ENCODE measurements at places on chromosomes 2 and 18.

DNA sequence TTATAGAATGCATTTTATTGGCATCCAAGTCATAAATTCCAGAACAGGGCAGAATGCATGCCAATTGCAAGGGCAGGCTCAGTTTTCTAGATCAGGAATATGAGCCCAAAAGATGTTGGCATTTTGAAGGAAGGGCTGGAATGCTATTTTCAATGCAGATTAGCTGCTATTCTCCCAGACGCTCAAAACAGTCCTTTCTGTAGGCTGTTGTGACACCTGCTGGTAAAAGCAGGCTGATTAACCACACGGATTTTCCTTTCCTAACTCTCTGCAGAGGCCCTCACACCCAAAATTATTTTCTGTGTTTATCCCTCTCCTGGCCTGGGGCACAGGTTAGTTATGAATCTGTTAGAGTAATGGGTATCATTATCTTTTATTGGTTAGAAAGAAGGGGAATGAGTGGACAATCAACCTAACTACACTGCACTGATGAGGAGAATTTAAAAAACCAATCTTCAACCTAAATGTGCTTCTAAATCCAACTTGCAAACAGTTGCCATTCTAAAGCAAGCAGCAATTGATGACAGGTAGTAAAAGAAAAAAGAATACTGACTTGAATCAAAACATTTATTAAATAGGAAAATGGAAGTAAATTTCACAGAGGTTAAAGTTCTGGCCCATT is 94.0 kb downstream of the PLA2R1 start:
- DNase-seq, result peak; percentile 45

- DNase-seq, result no peak
These were observed 34.3 kb downstream of the FMNL2 start for GRCh38 chr2:152369176-152369860.

- DNase-seq, result no peak
These were observed 503.6 kb downstream of the ARHGAP15 start for GRCh38 chr2:143632751-143633374.

DNA sequence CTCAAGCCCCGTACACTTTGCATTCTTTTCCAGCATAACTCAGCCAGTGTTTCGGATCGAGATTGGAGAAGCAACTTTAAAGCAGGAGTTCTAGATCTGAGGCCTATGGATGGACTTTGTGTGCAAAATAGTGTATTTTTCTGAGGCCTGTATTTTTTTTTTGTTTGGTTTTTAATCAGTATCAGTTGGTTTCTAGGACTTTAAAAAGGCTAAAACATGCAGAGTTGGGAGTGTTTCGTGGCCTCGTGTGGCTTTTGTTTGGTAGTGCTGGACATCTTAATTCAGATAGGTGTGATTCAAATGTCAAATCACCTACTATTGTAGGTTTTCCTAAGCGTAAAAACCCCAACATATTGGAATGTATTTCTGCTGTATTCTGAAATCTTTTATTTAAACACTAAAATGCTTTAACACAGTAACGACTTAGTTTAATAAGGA is 282 bp upstream of the PUS10 start:
- no peak for DNase-seq

DNA sequence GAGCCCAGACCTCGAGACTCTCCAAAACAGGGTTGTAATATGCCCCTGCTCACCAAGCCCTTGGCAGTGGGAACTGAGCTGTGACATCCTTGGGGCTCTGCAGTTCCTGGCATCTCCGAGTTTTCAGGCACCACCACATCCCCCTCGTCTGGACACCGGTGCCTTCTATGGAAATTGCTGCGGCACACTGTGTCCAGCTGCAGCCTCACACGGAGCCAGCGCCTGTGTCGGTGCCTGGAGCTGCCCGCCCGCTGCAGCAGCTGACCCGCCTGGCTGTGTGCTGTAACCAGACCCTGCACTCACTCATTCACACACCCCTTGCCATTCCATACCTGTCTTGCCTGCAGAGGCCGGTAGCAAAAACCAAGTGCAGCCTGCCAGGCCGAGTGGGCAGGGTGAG is 11.8 kb downstream of the IWS1 start:
- DNase-seq, result no peak

DNA sequence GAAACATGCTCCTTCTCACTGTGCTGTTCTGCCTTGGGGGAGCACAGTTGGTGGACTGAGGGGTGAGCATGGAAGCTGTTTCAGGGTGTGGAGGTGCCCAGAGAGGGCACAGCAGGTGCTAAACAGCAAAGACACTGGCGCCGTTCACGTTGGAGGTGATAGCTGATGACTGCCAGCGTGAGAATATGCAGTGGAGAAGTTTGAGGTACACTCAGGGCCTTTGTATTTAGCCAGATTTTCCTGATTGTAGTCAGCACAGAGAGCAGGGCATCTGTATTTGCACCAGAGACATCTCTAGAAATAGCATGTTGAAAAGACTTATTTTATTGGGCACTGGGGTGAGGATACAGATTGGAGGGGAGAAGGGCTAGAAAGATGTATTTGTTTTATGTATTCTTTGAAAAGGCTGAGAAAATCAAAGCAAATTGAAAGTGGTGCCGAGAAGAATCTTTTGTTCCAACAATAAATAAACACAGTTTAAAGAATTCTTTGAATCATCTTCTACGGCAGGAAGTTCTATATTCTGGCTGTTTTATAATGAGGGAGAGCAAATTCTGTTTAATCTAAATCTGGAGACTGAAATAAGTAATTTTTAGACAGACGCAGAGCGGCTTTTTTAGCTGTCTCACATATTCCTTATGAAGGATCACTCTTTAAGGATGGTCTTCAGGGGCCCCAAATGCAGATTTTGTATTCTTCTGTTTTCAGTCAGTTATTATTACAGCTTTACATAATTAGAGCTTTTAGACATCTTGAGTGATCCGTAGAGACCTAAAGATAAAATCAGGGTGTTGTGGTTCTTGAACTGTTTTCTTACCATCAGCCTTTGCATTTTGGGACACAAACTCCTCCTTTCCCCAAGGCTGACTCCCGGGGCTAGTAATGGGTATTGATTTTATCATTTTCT is 7.1 kb downstream of the ZNF532 start:
- DNase-seq, result no peak

- no peak for DNase-seq
These were observed 412.0 kb upstream of the LYPD1 start for GRCh38 chr2:133082034-133082433.

- DNase-seq, result no peak
These were observed 277.5 kb downstream of the ETAA1 start for GRCh38 chr2:67674668-67675067.

DNA sequence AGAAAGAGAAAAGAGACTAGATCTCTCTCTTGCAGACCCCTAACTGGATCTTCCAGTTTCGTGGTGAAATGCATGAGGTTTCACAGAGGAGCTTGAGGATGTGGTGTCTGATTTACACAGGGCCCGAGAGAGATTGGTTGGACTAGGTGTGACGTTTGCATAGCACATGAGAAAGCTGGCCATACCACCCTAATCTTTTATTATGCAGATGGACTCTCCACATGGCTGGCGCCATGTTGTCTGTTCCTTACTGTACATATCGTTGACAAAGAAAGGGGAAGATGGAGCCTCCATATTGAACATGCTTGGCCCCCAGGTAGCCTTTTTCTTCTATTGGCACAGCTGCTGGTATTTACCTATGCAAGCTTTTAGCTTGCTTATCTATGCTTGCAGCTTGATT is 27.5 kb upstream of the PGAP1 start:
- no peak for DNase-seq

GRCh38 chr2:133271105-133271504 is 297.2 kb downstream of the NCKAP5 start:
- DNase-seq, result no peak

- DNase-seq, result no peak
These were observed 221.7 kb downstream of the PAX3 start for GRCh38 chr2:222076973-222077690.

DNA sequence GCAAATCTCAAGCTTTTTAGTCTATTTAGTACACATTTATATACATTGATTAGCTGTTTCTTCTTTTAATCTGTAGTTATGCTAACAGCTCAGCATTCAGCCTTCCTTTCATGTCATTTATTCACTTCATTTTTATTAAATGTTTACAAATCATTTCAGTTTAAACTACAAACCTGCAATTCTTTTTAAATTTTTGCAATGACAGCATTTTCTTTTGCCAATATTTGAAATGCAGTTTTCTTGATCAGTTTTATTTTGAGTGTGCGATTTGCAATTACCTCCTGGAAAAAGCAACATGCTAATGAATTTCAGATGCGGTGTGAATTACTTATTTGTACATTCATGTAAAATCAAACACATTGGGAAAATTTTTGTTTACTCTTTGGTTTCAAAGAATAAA is 13.5 kb downstream of the EFEMP1 start:
- DNase-seq, result no peak

- peak; percentile 62 for DNase-seq
These were observed 56.8 kb downstream of the ATF2 start for GRCh38 chr2:175111200-175111657.

- no peak for DNase-seq
These were observed 1.1 kb downstream of the CDK5R2 start for GRCh38 chr2:218960309-218961165.

- DNase-seq, result no peak
These were observed 854 bp upstream of the MYO1B start for GRCh38 chr2:191244350-191244749.

DNA sequence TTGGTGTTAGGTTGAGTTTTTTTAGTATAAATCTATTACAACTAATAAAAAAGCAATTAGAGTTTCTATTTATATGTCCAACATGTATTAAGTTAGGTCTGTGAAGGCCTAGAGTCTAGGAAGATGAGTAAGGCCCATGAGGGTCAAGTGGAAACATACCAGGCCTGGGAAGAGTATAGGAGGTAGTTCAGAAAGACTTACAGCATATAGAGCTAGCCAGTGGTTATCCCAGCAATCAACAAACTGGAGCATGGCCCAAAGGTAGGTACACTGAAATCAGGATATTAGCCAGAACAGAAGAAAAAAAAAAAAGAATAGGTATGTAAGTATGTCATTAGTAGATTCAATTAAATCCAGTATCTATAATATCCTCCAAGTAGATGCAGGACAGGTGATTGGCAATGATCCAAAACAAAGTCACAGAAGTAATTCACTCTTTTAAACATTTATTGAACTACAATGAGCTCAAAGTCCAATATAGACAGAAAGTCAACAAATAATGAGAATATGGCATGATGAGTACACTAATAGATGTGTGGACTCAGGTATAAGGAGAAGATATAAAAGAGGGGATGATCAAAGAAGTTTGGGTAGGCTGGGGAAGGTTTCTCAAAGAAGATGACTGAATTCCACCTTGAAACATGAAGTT is 70.3 kb downstream of the IKZF2 start:
- no peak for DNase-seq

GRCh38 chr2:149307014-149307413 is 23.4 kb upstream of the LYPD6 start:
- no peak for DNase-seq

DNA sequence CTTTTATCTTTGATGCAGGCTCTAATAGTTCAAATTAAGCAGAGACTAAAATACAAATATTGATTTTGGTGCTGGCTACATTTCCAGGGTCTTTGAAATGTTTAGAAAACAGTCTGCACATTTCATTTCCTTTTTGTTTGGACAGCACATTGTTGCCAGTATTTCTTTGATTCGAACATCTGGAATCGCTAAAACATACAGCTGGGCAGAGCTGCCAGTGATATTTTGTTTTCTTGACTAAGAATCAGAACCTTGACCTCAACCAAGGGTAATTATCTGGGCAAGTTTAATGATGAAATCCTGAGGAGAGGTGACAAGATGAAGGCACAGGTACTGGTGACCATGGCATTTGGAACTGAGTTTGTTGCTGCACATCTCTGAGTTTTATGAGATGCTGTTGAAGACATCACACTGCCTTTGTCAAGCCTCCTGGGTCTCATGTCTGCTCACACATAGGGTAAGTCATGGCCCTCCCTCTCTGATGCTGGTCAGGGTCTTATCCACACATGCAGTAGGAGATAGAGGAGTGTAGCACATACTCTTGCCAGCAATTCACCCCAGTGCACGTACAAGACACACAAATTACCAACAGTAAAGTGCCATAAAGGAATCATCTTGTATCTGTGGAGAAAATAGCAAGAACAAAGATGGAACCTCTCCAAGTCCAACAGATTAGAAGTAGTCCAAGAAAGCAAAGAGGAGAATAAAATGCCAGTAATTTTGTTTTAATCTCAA is 391.9 kb downstream of the RND3 start:
- no peak for DNase-seq

DNA sequence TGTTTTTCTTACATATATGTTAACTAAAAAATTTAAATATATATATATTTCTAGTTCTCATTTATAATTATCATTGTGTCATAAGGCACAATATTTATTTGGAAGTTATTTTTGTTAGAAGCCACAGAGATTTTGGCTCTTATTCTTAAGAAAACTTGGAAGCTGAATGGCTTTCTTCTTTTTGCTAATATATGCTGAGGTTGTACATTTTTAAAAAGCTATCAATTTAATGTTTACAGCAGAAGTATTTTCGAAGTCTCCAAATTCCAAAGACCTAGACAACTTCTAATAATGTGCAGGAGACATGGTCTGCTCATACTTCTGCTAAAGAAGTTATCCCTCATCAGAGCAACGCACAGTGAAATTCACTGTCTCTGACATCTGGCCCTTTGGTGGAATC is 3.7 kb upstream of the PIEZO2 start:
- no peak for DNase-seq

- DNase-seq, result no peak
These were observed 1441.7 kb upstream of the CELF4 start for GRCh38 chr18:39007031-39007902.

DNA sequence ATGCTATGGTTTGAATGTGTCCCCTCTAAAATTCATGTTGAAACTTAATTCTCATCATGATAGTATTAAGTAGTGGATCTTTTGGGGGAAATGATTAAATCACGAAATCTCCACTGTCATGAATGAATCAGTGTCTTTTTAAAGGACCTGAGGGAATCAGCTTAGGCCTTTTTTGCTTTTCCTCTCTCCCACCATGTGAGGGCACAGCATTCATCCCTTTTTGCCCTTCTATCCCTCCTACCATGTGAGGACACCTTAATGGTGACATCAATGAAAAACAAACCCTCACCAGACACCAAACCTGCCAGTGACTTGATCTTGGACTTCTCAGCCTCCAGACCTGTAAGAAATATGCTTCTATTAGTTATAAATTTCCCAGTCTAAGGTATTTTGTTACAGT is 247.1 kb upstream of the UBE2E3 start:
- DNase-seq, result no peak

DNA sequence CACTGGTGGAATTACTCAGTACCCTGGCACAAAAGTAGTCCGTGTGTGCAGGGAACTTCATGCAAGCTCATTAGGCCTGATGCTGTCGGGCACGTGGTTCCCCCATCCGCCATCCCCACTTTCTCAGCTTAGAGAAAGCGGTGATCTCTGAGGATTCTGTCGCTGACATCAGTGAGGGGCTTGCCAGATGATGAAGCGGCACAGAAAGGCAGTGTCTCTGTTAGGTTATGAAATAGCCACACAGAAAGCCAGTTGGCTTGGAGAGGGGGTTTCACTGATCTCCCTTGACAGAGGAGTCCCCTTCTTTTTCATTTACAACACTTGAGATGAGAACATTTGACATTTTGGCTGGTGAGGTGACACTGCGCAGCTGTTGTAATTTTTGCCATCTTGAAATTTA is 179.7 kb downstream of the FAM210A start:
- no peak for DNase-seq

- no peak for DNase-seq
These were observed 944.9 kb upstream of the GYPC start for GRCh38 chr2:125711075-125711474.

GRCh38 chr18:13874558-13874957 is 40.8 kb downstream of the MC2R start:
- DNase-seq, result no peak

- no peak for DNase-seq
These were observed 50.2 kb upstream of the EML4 start for GRCh38 chr2:42118754-42119569.

Measured in suppressor macrophage treated with lipopolysaccharide for 4 hours (primary cell).